ENCODE measurements at places on chromosomes 5 and 9.

DNA sequence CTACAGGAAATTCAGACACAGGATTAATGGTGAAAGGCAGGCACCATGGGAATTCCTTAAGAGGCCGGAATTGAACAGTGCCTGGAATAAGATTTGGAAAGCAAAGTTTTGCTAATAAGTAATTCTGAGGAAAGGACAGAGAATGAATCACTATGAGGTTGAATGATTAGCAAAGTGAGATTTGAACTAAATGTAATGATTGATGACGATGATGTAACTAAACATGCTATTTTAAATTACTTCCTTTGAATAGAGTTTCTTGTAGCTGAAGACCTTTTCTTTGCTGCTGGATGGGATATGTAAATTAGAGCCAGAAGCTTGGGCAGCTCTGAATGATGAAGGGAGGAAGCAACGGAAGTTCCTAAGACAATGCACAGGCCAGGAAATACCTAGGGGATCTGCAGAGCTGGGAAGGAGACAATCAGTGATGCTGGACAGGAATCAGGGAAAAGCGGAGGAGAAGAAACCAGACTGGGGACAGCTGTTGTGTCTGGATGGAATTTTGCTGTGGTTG, 482.0 kb downstream of the PSAT1 start:
- DNase-seq = no peak

- no peak for DNase-seq
These were observed 32.4 kb upstream of the CKS2 start for GRCh38 chr9:89278551-89278950.

GRCh38 chr5:138697720-138698360, 55.4 kb upstream of the CTNNA1 start:
- no peak for DNase-seq

DNA sequence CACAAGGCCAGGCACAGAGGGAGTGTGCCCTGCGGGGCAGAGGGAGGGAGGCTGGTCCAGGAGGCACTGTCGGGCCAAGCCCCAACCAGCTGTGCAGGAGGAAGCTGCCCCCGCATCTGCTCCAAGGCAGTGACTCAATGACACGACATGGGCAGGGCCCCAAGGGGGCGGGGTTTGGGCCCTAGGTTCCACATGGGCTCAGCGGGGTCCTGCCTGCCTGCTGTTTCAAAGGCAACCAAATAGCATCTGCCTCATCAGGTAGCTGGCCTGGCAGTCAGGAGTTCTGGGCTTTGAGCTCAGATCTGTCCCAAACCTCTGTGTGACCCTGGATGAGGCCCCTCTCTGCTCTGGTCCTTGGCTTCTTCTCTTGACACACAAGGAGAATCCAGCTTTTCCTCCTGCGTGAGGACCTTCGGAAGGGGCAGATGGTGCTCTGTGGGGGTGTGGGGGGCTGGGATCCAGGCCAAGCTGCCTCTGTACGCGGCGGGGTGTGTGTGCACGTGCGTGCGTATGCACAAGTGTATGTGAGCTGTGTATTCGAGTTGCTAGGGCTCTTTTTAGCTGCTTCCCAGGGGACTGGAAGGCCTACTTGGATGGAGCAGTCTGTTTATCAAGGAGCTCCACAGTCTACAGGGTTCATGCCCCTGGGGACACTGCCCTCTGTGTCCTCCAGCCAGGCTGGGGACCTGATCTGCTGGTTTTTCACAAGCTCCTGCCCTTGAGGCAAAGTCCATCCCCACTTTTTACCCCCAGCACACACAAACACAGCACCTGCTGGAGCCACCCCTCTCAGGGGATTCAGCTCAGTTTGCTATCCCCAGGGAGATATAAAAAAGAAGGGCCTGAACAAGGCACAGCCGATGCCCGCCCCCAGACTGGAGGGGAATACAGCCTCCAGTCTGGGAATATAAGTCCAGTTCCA, 138.9 kb downstream of the RGS3 start:
- peak; percentile 92 for DNase-seq

- no peak for DNase-seq
These were observed 80.8 kb downstream of the ASTN2 start for GRCh38 chr9:117334101-117334500.

DNA sequence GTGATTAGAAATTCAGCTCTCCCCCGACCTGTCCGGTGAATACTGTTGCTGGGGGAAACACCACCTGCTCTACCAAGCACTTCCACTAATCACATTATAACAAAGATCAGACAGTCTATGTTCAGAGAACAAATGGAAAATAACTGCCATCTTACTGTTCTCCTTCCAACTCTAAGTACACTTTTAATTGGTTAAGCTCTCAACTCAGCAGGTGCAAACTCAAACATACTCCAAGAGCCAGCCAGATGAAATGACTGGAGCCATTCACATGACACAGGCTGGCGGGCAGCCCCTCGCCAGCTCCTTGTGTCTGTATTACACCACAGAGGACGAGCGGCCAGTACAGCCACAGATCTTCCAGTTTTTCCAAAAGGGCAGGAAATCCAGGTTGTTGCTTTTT, 16.1 kb downstream of the LIFR start:
- DNase-seq = peak; percentile 93

GRCh38 chr9:27726244-27727081, 153.2 kb upstream of the C9orf72 start:
- DNase-seq = peak; percentile 75

GRCh38 chr9:136588663-136589464, 43.0 kb upstream of the NOTCH1 start:
- DNase-seq = no peak

DNA sequence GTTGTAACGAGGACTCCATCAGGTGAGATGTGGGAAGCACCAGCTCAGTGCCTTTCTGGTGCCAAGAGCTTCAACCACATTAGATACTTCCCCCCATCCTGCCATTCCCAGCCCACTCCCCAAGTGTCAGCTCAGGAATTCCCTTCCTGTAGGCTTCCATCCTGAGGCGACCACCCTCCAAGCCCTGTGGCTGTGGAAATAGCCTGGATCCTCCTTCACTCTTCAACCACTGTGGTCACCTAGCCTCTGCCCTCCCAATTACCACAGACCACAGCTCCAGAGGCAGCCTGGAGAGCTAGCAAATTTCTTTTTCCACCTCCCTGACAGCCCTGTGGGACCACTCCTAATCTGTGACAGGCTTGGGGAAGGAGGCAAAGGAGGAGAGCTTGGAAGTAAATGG, 219.8 kb upstream of the MAP3K1 start:
- no peak for DNase-seq

- no peak for DNase-seq
These were observed 134.1 kb upstream of the RAPGEF1 start for GRCh38 chr9:131873891-131874440.

GRCh38 chr5:71475788-71476384, 20.4 kb downstream of the BDP1 start:
- DNase-seq = no peak

DNA sequence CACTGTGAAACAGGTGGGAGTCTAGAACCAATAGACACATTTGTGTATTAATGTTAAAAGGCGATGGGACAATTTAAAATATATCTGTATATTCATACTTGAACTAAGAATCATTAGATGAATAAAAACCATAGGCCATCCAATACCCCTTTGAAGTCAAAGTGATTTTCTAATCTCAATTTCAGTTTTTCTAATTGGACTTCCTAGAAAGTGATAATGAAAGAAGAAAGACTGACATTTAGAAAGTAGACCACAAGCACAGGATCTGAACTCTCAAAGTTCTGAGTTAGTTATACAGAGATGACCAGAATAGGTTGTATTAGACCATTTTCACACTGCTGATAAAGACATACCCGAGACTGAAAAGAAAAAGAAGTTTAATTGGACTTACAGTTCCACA, 412.8 kb upstream of the PIK3R1 start:
- DNase-seq = no peak

- peak; percentile 81 for DNase-seq
These were observed 9.7 kb upstream of the RIOK2 start for GRCh38 chr5:97192580-97193354.

DNA sequence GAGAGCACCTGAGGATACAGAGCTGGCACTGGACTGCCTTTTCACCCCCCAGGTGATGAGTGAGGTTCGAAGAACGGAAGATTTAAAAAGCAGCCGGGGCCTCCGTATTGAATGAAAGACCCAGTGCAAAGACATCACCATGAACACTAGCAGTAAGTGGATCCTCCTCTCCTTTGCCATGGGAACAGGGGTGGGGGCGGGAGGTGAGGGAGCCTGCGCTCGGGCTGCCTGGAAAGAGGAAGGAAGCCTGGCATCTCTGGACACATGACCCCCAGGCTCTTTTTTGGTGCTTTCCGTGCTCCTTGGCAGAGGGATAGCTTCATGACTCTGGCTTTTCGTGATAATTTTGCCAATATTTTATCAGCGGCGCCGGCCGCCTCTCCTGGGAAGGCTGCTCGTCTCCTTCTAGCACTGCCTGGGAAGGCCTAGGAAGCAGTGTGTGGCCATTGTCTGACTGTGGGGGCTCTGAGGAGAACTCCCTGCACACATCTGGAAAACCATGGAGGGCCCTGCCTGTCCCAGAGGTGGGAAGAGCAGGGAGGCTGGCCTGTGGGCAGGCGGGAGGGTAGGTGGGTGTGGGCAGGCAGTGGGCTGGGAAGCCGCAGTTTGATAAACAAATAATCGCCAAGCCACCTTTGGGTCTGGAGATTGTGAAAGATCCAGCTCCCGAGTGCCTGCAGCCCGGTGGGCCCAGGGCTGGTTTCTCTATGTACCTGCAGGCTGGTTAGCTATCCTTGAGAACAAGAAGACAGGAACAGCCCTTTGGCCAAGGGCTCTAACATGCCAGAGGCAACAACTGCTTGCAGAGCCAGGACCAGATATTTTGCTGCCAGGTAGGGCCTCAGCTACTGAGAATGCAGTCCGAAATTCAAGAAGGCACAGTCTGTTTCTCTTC, 911 bp downstream of the ABLIM3 start:
- DNase-seq = peak; percentile 67

DNA sequence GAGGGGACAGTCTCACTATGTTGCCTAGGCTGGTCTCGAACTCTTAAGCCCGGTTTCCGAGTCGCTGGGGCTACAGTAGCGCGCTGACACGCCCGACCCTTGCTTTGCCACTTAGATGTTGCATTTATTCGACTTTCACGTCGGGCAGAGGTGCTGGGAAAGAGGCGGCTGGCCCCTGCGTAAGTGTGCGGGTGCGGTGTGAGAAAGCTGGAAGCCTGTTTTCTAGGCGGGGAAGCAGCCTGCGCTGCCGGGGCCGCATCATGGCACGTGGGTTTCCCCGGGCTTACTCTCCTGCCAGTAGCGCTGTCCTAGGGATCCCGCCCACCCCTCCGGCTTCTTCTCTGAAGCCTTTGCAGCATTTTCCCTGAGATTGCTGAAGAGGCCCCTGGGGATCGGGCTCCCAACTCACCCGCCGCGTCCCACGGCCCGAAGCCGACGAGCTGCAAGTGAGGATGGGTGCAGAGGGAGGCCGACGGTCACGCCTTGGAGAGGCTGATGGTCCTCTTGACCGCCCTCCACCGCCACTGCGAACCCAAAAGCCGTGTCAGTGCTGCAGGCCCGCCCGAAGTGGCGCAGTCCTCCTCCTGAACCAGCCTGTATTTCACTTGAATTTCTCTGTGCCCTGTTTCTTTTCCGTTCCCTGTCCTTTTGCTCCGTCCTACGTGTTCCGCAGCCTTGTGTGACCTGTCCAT, 5.8 kb upstream of the TRIM41 start:
- no peak for DNase-seq

DNA sequence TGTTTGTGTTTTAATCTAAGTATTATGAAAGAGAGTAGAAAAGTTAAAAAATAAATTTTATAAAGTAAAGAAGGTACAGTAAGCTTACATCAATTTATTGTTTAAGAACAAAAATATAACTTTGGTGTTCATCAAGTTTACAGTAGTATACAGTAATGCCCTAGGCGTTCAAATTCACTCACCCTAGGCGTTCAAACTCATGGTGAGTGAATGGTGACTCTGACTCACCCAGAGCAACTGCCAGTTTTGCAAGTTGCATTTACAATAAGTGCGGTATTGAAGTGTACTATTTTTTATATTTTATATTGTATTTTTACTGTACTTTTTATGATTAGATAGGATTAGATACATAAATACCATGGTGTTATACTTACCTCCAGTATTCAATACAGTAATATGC, 421.3 kb downstream of the CDH12 start:
- DNase-seq = no peak

- no peak for DNase-seq
These were observed 78.1 kb downstream of the EDIL3 start for GRCh38 chr5:84306601-84307000.

Measured in NCI-H345 (cell line).